Fibroblast of lung (primary cell): ENCODE measurements at places on chromosomes 4 and X.

DNA sequence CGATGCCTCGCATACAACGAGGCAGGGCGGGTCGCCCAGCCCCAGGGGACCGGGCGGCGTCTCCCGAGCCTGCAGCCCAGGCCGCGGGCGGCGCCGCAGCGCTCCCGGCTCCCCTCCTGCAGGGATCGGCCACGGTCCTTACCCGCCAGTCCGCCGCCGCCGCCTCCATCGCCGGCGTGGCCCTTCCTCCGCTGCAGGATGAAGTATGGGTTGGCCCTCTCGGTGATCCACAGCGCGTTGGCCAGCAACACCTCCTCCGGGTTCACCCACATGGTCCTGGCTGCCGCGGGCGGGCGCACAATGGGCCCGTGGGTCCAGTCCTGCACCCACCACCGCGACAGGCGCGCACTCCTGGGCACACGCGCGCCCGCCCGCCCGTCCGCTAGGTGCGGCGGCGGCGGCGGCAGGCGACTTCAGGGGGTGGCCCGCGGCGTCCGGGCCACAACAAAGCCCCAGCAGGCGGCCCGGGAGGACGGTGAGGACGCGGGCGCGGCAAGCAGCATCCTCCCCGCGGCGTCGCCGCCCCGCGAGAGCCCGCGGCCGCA lies 339 bp downstream of the TBC1D9 start:
- peak; percentile 70 for DNase-seq

DNA sequence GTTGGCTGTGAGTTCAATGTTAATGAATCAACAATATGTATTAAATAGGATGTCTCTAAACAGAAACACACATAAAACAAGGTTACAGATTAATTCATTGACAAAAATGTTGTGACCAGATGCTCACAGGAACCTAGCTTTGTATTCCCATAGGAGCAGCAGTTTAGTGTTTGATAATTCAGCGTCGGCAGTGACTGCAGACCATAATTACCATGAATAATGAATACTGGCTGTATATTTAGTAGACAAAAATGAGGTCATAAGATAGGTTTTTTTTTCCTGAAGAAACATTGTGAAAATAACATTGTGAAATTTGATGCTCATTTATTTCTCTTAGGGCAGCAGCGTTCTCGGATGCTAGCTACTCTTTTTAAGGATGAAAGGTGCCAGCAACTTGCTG lies 27.8 kb downstream of the COPS4 start:
- DNase-seq, result no peak

DNA sequence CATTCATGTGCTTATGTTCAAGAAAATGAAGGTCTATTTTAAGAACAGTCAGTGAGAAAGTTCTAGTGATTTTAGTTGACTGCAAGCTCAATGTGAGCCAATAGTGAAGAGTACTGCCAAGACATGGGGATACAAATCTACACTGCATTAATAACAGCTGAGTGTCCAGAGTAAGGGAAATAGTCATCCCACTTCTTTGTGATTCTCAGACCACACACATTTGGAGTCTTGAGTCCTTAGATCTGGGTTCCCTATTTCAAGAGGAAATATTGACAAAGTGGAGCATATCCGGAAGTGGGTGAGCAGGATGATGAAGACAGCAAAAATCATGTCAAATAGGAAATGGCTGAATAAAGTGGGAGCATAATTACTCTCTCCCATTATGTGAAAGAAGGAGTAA lies 171.1 kb downstream of the LARP7 start:
- no peak for DNase-seq

DNA sequence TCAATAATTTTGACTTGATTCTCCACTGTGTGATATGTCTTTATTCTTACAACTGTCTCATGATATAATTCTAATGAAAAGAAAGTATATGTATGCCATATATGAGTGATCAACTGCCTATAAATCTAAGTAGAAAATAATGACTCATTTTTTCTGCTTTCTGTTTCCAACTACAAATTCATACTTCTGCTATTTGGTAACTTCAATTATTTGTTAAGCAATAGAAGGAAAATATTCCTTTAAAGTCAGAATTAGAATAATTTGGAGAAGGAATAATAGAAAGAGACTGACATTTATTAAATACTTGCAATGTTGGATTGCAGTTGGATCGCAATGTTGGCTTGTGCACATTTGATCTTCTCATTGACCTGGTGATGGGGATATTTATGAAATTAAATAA lies 204.2 kb upstream of the PACRGL start:
- no peak for DNase-seq

- DNase-seq, result peak; percentile 12
Observed at GRCh38 chr4:137529432-137529831, 2.9 kb downstream of the PCDH18 start.

- DNase-seq, result peak; percentile 23
Observed at GRCh38 chr4:182560358-182560757, 317.2 kb downstream of the TENM3 start.

DNA sequence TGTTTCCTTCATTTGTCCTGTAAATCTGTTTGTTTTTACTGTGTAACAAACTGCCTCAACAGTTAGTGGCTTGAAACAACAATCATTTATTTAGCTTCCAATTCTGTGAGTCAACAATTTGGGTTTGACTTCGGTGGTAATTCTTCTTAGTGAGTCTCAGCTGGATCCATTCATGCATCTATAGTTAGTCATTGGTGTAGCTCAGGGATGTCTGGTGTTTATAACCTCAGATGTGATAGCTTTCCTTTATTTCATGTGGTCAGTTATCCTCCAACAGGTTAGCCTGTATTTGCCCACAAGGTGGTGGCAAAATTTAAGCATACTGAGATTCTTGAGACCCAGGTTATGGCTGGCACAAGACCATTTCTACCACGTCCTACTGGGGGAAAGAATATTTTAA lies 1267.2 kb downstream of the RAPGEF2 start:
- DNase-seq, result no peak

DNA sequence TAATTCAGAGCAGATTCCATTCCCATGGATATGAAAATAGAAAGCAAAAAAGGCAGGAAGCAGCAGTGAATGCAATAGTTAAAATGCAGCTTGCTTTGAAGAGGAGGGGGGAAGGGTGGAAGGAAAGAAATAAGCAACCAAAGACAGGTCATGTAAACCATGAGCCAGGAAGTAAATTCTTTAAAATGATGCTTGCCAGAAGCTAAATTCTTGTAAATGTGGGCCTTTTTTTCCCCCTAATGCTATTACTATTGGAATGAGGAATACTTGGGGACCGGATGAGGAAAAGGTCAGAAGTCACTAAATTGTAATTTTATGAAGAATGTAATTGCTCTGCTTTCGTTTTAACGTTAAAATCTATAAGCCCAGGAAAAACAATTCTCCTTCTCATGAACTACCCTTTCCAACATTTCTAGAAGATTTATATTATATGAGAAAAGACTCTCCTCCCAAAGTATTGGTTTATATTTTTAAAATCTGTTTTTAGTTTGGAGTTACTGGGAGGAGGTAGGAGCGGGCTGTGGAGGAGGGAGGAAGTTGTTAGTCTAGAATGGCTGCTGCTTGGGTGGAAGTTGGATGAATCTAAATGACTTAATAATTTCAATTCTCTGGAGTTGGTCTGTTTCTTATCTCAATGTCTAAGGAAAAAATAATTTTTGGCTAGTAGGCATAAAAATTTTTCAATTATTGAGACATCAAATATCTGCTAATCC lies 77.6 kb upstream of the PCDH18 start:
- peak; percentile 70 for DNase-seq

- no peak for DNase-seq
Observed at GRCh38 chrX:11138498-11139390, 27.6 kb downstream of the HCCS start.

DNA sequence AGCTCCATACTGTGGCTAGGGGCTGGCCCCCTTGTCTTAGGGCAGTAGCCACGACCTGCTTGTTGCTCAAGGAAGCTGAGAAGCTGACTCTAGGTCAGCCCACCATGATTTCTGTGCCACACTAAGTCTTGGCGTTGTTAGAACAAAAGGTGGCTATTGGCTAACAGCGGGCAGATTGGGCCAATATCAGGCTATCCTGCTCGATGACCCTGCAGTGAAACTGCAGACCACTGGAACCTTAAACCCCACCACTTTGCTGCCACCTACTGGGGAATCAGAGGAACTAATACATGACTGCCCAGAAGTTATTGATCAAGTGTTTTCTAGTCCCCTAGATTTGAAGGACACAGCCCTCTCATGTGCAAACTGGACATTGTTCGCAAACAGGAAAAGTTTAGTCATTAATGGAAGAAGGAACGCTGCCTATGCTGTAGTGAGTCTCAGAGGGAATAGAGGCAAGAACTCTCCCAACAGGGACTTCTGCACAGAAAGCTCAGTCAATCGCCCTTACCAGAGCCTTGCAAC lies 17.0 kb upstream of the PAPSS1 start:
- DNase-seq, result peak; percentile 60

- no peak for DNase-seq
Observed at GRCh38 chrX:136572030-136572429, 40.0 kb downstream of the VGLL1 start.

DNA sequence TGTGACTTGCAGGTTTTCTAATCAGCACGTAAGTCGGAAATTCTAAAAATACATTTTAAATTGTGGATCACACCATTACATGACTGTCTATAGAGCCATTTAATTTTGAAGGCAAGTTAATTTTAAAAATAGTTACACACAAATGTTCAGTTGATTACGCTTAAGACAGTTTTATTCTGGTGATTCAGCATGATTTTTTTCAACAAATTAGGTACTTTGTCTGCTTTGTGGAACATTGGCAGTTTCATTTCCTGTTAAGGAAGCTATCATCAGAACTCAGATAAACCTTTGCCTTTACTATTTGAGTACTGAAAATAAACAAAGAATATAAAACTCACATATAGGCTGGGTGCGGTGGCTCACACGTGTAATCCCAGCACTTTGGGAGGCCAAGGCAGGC lies 19.5 kb downstream of the SAT1 start:
- DNase-seq, result no peak

DNA sequence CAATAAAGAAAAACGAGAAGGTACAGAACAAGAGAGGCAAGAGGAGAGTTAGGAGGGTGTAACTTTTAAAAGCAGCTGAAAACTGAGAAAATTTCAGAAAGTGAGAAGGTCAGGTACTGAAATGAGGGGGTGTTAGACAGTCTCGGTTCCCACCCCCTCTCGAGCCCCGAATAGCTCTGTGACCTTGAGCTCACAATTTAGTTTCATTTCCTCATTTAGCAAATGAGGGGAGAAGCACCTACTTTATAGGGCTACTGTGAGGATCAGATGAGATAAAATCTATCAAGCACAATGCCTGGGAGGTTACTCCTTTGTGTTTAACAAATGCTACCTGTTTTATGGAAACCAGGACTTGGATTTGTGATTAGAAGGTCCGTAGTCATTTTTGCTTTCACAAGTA lies 4.9 kb downstream of the UGT8 start:
- DNase-seq, result no peak

DNA sequence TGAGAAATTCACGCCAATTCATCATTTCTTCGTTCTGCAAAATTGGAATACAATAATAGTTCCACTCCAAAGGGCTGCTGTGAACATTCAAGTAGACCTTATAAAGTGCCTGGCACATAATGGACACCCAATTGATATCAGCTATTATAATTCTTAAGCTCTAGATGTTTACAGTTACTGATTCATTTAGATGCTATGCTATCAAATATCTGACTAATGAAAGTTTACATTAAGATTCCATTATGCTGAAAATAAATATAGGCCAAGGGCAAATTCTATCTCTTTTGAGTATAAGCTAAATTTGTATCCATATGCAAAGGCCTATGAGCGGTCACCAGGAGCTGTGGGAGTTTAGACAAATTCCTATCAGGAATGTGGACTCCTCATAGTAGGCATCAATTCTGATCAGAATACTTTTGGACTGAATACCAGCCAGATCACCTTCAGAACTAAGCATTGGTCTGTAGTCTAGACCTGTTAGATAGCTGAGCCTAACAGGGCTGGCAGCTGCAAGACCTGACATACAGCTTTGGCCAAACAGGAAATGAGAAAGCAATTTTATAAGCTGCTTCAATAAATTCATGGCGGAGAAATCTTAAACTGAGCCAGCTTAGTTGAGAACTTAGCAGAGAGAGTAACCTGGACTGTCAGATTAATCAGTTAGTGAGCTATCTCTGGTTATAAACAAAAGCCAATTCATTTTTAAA lies 384.3 kb upstream of the ACTRT1 start:
- no peak for DNase-seq
